NCI-H1694 treated with DMSO at 0.1 percent for 48 hours (cell line): ENCODE measurements at places on chromosomes 3 and 15.
A peak's percentile ranks its signal among the peaks of the same experiment; 100 is the strongest.

DNA sequence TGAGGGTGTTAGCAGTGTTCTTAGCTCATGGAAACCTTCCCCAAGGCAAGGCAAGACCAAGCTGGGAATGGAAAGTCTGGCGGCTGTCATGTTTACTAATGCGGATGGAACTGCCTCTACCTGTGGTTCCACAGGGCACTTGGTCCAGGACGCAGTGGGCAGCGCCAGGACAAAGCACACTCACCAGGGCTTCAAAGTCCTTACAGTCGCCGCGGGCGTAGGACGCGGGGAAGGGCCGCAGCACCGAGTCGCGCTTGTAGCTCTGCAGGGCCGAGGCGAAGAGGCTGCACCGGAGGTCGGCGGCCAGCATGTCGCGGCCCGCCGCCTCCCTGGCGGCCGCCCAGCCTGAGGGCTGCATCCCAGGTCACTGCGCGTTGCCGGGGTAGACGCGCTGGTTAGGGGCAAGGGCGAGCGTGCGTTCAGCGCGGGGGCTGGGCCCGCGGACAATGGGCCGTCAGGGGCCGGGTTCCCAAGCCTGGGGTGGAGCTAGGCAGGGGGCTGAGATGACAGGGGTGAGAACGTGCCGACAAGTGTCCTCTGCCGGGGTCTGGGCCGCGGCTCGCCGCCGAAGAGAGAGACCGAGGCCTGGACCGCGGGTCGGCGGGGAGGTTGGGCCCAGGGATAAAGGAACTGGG lies 497 bp downstream of the PARP16 start:
- no peak for DNase-seq

DNA sequence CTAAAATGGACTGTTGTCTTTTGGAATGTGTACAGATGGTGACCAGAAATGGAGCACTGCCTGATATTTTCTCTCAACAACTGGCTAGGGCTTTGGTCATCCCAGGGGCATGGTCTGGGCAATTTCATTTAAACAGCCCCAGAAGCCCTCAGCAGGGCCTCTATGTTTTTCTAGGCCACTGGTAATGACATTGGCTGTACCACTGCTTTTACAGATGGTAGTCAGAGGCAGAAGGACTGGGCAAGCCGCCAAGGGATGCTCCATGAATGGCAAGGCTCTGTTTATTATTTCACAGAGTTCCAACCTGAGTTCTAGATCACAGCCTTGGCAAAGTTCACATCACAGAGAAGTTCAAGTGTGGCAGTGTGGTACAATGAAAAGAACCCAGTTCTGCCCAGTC lies 37.0 kb upstream of the LMCD1 start:
- DNase-seq: no peak

GRCh38 chr3:133117342-133117741 lies 79.2 kb downstream of the TMEM108 start:
- DNase-seq: no peak

DNA sequence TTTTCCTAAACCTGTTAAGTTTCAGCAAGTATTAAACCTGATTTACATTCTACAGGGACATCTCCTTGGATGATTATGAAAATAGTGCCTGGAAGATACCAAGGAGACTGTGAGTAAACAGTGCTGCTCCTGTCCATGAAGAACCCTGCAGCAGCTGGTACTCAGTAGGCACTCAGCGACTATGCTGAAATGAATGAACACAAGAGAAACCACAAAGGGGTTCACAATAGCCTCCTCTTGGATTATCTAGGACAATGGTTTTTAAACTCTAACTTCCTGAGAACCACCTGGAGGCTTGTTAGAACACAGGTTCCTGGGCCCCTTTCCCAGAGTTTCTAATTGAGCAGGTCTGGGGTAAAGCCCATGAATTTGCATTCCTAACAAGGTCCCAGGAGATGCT lies 488.4 kb upstream of the UBE2E2 start:
- no peak for DNase-seq

DNA sequence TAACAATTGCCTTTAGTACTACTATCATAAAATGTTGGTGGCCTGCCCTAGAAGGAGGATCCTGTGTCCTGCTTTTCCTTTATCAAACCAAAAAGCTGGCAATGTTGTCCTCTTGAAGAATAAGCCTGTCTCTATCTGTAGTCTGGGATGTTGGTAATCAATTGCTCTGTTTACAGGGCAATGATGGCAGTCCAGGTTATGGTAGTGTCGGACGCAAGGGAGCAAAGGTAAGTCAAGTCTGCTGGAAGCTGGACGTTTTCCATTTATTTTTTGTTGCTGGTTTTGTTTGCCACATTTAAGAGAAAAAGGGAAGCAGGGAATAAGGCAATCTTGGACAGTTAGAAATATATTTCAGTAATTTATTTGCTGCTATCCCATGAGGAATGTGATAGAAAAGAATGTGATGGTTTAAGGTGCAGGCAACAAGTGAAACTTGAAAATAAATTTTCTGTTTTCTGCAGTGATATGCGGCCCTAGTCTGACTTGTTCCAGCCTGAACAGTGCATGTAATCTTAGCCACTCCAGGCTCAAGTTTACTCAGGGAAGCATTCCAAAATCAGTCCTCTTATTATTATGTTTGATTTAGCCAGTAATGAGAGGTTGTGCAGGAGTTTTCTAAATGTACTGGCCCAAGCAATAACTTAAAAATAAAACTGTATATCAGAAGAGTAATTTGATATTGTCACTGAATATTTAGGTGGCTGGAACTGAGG lies 110.3 kb downstream of the COL6A6 start:
- DNase-seq: no peak

- DNase-seq: peak; percentile 56
Measured at GRCh38 chr3:36214460-36214859, 165.8 kb upstream of the STAC start.

DNA sequence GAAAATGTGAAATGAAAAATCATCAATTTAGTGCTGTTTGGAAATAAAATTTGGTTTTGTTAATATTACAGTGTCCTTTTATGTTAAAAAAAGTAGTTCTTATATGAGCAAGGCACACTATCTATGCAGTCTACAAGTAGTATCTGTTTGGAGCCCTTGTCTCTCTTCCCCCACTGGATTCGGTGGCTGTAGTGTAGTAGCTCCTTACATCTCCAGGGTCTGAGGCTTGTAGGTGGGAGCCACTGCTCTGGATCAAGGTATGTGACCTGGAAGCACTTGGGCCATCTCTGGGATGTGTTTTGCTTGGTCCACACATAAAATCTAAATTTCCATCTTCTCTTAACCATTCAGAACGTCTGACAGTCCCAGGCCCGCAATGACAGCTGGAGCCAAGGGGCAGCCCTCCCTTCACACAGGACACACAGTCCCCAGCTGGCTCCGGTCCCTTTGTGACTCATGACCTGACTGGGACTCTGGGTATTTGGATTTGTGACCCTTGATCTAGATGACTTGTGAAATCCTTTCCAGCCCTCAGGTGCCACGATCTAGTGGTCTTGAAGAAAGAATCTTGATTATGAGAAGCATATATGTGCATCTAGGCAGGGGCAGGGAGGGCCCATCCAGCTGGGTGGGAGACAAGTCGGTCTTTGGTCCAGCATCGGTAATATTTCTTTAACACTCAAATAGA lies 80.0 kb downstream of the USP13 start:
- DNase-seq: no peak

- no peak for DNase-seq
Measured at GRCh38 chr3:58679446-58679845, 12.9 kb upstream of the FAM3D start.

DNA sequence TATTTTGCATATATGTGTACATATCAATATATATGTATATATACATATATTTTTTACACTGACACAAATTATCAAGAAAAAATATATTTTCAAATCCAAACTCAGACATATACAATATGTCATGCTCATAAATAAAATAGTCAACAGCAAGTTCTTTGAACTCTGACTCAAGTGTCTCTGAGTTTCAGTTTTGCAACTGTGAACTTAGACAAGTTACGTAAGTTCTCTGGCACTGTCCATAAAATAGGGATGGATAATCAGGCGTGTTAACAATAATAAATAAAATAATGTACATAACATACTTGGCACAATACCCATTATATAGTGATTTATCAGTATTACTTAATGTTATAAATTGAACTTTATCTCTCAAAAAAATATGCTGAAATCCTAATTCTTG lies 12.1 kb upstream of the XRN1 start:
- no peak for DNase-seq

DNA sequence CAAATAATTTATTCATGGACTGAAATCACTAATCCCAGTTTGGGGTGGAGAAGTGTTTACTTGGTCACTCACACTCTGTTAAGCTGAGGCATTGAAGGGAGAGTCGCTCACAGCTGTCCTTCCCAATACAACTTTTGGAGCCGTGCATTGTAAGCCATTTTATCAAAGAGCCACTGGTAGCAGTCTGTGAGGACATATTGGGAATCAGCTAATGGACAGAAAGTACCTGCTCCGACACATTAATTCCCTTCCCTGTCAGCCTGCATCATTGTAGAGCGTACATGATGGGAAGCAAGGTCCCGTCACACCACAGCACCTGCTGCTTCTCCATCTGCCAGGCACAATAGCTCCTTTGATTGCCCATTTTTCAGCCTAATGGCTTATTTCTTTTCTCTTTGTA lies 643.2 kb downstream of the SQOR start:
- peak; percentile 86 for DNase-seq

DNA sequence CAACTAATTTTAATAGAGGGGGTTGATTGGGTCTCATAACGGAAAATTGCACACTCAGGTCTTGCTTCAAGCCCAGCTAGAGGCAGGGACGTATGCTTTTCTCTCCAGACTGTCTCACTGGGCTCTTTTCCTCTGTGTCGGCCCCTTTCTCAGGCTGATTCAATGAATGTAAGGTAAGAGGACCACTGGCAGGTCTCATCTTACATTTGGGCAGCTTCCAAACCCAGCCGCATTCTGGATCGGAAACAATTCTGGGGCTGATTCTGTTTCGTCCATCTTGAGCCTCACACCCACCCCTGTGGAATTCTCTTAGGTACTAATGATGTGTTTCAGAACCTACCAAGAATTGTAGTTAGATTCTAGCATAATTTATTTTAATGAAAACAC lies 40.7 kb downstream of the TMEM212 start:
- no peak for DNase-seq

- DNase-seq: no peak
Measured at GRCh38 chr3:171028025-171028778, 1.7 kb upstream of the SLC2A2 start.

DNA sequence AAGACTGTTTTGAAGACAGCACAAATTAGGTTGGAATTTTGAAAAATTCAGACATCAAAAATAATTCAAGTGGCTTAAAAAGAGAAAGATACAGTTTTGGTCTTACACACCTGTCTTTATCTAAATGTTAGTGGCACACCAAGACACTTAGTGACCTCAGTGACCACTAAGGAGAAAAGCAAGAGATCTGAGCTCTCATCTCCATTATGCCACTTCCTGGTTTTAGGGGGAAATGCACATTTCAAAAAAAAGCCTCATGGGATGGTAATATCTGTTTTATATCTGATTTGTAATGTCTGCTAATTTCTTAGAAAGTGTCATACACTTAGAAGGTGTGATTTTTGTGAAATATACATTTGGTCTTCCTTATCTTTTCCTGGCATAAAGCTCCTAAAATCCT lies 16.4 kb downstream of the IL12A start:
- DNase-seq: no peak

DNA sequence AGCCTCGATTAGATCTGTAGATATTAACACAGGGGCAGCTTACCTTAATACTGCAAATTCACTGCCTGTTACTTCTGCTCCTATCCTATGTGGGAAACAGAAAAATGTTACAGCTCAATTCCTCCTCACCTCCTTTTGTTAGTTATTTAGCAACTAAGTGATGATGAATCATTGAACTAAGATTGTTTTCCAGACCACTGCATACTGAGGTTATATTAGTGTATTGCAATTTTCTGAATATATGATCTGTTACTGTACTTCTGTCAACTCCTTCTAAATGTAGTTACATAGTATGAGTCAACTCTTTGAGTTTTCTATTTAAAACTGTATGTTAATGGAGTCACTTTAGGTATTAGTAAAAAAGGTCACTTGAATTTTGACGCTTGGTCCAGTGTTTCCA lies 331.5 kb upstream of the SLCO3A1 start:
- DNase-seq: no peak

DNA sequence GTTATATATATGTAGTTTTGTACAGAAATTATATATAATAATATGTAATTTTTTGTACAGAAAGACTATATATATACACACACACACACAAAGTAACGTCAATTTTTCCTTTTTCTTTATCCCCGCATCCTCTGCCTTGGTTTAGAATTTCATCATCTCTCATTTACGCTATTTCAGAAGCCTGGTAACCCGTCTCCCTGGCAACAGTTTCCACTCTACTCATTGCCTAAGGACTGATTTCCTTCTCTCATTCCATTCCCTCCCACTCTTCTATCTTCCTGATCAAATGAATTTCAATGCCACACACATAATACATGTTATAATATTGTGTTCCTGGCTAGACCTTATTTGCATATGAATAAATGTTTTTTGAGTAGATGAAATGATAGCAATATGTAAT lies 47.8 kb upstream of the NDN start:
- no peak for DNase-seq

DNA sequence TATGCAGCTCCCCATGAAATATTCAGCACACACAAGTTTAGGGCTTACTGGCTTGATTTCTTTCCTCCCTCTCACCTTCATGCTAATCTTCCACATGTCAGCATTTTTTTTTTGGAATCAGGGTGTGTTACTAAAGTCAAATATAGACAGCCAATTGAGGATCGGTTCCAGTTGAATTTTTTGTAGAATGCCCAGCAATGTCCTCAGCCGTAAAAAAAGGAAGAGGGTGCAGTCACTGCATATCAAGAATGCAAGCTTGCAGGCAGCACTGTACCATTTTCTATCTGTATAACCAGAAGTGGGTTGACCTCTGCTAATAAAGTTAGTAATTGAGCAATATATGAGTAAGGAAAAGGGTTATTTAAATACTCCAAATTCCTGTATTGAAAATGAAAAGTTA lies 51.4 kb upstream of the CHMP2B start:
- DNase-seq: no peak

GRCh38 chr15:67319961-67320360 lies 65.4 kb downstream of the IQCH start:
- DNase-seq: no peak

DNA sequence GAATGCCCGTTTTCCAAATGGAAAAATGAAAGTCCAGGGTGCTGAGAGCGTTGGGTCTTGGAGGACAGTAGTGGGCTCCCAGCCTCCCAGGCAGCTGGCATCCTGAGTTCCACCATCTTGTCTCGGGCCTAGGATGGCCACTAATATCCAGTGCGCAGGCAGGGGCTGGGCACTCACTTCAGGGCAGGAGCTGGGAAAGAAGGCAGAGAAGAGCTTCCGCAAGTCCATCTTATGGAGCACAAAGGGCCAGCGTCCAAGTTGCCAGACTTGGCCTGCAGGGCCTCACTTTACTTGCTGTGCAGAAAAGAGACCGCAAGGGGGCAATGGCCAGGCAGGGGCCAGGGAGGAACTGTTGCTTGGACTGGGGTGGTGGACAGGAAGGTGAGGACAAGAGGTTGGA lies 46.1 kb downstream of the IQSEC1 start:
- DNase-seq: no peak

GRCh38 chr3:118485693-118486092 lies 549.0 kb downstream of the IGSF11 start:
- DNase-seq: no peak
